Naive thymus-derived CD8-positive, alpha-beta T cell (primary cell): ENCODE measurements at places on chromosomes 1 and 21.

DNA sequence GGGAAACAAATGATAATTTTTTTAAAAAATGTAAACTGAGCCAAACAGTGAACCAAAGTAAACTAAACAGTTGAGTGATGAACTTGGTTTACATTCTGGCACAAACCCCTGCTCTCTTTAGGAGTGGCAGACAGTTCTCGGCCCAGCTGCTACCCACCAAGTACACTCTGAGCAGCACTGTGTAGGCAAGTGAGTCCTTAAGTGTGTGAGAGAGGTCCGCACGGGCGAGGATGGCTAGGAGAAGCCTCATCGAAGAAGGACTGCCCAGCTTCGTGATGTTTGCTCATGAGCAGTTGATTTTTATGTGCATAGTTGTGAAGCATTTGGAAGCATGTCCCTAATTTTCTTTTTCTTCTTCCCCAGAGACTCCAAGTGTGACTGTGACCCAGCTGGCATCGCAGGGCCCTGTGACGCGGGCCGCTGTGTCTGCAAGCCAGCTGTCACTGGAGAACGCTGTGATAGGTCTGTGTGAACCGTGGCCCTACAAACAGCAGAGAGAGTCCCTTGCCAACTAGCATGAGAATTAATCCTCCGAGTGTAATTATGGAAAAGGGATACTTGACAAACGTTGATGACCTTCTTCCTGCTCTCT, 32.1 kb downstream of the LAMC2 start:
- peaks cover 5% of the 10 kb centered on the region for H3K27me3 ChIP-seq
- peak overlapping the region; percentile 32 for H3K27ac ChIP-seq
- H3K4me1 ChIP-seq = peaks cover 27% of the 10 kb centered on the region
- no peak overlapping the region for H3K4me3 ChIP-seq

GRCh38 chr1:225253784-225254183, 174.1 kb downstream of the LBR start:
- H3K36me3 ChIP-seq = no peaks in the 10 kb centered on the region
- peaks cover 1% of the 10 kb centered on the region for H3K27me3 ChIP-seq
- no peak for DNase-seq
- no peaks in the 10 kb centered on the region for H3K4me1 ChIP-seq

DNA sequence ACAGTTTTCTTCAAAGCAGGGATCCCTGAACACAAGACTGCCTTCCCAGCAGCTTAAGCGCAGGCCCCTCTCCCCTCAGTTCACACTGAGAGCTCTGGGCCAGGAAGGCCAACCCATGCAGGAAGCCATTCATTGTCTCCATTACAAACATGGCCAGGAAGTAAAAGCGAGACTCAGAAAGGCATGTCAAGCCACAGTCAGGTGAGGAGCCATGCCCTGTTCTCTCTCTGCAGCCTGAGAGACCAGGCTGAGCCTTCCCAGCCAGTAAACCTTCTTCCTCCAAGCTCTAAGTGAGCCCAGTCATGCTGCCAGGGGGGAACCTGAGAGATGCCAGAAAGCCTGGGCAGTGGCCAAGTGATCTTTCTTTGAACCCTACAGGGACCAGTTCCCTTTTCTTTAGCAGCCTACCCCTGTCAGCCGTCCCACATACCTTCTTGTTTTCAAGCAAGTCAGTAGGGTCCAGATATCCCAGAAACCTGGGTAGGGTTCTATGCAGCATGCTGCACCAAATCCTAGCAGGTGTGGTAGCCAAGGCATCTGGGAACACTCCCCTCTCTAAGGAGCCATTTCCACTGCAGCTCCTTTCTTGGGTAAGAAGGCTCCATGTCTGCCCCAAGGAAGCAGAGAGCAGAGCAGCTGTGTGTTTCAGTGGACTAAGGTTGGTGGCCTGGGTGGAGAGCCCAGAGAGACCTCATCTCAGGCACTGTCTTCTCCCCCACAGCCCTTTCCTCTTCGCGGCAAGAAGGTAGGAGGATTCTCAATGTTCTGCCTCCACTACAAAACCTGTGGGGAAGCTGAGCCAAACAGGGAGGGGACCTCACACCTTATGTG, 977 bp downstream of the TRAF3IP3 start:
- no peaks in the 10 kb centered on the region for H3K27me3 ChIP-seq
- DNase-seq = peak; percentile 26
- peak overlapping the region; percentile 97 for H3K27ac ChIP-seq
- peak overlapping the region; percentile 92 for H3K4me3 ChIP-seq
- peaks cover 27% of the 10 kb centered on the region for H3K36me3 ChIP-seq
- peaks cover 80% of the 10 kb centered on the region for H3K4me1 ChIP-seq

DNA sequence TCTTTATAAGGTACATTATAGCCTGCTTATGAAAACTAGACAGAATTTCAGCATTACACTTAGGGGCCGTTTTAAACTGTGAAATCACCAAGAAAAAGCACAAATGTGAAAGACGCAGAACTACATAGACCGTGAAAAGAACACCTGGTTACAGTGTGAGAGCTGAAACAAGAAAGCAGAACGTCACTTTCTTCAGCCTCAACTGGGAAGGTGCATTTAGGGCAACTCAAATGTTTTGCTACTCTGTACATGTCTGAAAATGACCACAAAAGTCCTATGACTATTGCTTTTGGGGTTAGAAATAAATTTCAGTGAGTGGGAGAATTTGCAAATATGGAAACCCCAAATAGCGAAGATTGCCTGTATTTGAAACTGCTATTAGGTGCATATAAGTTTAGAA, 268.7 kb downstream of the OLFM3 start:
- no peak for DNase-seq
- H3K27me3 ChIP-seq = peaks cover 10% of the 10 kb centered on the region
- H3K4me3 ChIP-seq = no peak overlapping the region
- H3K27ac ChIP-seq = no peak overlapping the region

DNA sequence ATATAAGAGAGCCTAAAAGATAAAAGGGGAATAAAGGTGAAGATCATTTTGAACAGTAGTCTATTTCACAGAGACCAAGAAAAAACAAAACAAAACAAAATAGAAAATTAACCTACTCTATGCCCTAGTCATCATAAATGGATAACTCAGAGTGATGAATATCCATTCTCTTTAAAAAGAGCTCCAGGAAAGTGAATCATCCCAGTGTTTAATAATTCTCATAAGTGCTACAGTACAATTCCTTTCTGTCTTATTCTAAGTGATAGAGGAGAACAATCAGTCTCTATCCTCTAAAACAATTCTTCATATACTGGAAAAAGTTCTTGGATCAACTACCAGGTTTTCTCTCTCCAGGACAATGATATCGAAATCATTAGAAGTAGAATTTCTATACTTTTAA, 45.8 kb downstream of the GDAP2 start:
- H3K4me3 ChIP-seq = no peak overlapping the region
- H3K4me1 ChIP-seq = no peaks in the 10 kb centered on the region
- H3K36me3 ChIP-seq = peaks cover 5% of the 10 kb centered on the region
- no peak for DNase-seq
- H3K27me3 ChIP-seq = no peaks in the 10 kb centered on the region
- H3K27ac ChIP-seq = no peak overlapping the region

DNA sequence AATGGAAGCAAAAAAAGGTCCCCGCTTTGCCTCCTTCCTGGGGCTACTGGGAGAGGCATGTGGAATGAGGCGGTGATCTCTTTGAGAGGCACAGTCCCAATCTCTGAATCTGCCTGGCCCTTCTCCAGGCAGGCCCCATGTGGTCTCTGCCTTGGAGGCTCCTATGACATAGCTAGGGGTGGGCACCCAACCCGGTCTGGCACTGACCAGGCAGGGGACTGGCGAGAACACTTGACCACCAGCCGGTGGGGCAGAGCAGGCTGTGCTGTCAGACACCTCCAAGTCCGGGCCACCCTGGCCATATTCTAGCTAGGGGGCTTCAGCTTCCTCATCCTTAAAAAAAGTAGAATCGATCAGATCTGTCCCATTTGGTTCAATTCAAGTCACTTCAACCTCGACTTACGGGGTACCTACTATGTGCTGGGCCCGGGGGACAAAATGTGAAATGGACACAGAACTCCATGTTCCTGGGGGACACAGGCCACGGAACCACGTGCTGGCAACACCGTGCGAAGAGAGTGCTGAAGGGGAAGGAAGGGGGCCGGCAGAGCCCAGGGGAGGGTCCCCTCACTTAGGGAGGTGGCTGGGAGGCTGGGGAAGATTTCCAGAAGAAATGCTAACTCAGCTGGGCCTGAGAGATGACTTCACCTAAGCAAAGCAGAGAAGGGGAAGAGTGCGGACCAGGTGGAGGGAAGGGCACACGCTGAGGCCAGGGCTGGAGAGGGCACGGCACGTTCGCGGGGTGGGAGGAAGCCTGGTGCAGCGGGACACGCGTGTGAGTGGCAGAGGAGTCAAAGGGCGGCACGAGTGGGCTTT, 33.3 kb downstream of the HSPG2 start:
- DNase-seq = no peak
- no peaks in the 10 kb centered on the region for H3K36me3 ChIP-seq
- no peak overlapping the region for H3K27ac ChIP-seq
- peaks cover 6% of the 10 kb centered on the region for H3K4me1 ChIP-seq
- no peaks in the 10 kb centered on the region for H3K27me3 ChIP-seq
